ENCODE measurements at places on chromosomes 12 and 14. TPM values are rescaled to one million over a fixed set of nuclear protein-coding genes. Genes with fewer than 3 reads are reported as not detected.

The TESPA1 gene
- total RNA-seq, result not detected

The RBM23 gene
- total RNA-seq, result 79.3 TPM

The UBR7 gene
- total RNA-seq, result 39.1 TPM

The ANO2 gene
- total RNA-seq, result 0.44 TPM

The CAPZA3 gene
- total RNA-seq, result not detected
